Dermis blood vessel endothelial cell (primary cell): ENCODE measurements at places on chromosomes 11 and 22. TPM values are rescaled to one million over a fixed set of nuclear protein-coding genes. Genes with fewer than 3 reads are reported as not detected.

PLAAT5 gene
- total RNA-seq = not detected in 2 replicates

PEX26 gene
- 24.8 and 37.6 TPM in 2 replicates for total RNA-seq

HARBI1 gene
- 3.7 and 5.8 TPM in 2 replicates for total RNA-seq

MIAT gene
- 0.19 and 0.34 TPM in 2 replicates for total RNA-seq

YPEL1 gene
- total RNA-seq = 5.1 and 7.8 TPM in 2 replicates

DLG2 gene
- total RNA-seq = 0.17 and 0.51 TPM in 2 replicates

SNU13 gene
- total RNA-seq = 74.9 and 77.6 TPM in 2 replicates

MMP12 gene
- total RNA-seq = not detected in 2 replicates

C11orf52 gene
- total RNA-seq = 0.17 and 0.47 TPM in 2 replicates

CHADL gene
- 1.1 and 2.0 TPM in 2 replicates for total RNA-seq

MB gene
- not detected in 2 replicates for total RNA-seq

OR51I1 gene
- not detected in 2 replicates for total RNA-seq

PARVA gene
- total RNA-seq = 25.5 and 41.7 TPM in 2 replicates

TCN1 gene
- 0.17 TPM in 1 of 2 replicates, not detected in the other for total RNA-seq

UPK2 gene
- total RNA-seq = not detected in 2 replicates

ZP1 gene
- total RNA-seq = not detected in 2 replicates

OVOL1 gene
- total RNA-seq = not detected in 2 replicates

TMEM132A gene
- total RNA-seq = 99.5 and 112 TPM in 2 replicates

ALDH3B1 gene
- 0.65 and 0.68 TPM in 2 replicates for total RNA-seq

ANO5 gene
- under 0.01 and 0.09 TPM in 2 replicates for total RNA-seq

PPFIBP2 gene
- 2.2 and 3.2 TPM in 2 replicates for total RNA-seq

C11orf16 gene
- total RNA-seq = not detected in 2 replicates

MUC15 gene
- total RNA-seq = not detected in 2 replicates

NUCB2 gene
- 57.2 and 77.1 TPM in 2 replicates for total RNA-seq

PHOX2A gene
- not detected in 2 replicates for total RNA-seq

UBQLNL gene
- total RNA-seq = 0.05 TPM in 1 of 2 replicates, not detected in the other

KCTD14 gene
- total RNA-seq = 0.51 and 1.1 TPM in 2 replicates

PNPLA5 gene
- total RNA-seq = not detected in 2 replicates

DEUP1 gene
- not detected in 2 replicates for total RNA-seq

SNX32 gene
- 0.17 and 0.33 TPM in 2 replicates for total RNA-seq

ST14 gene
- 0.14 and 0.34 TPM in 2 replicates for total RNA-seq

CCND1 gene
- 445 and 452 TPM in 2 replicates for total RNA-seq

SCGB1A1 gene
- not detected in 2 replicates for total RNA-seq

FAM111A gene
- 87.0 and 103 TPM in 2 replicates for total RNA-seq

CRACR2B gene
- total RNA-seq = 27.5 and 29.8 TPM in 2 replicates

SCO2 gene
- 2.3 and 5.6 TPM in 2 replicates for total RNA-seq

CD3G gene
- not detected in 2 replicates for total RNA-seq

KLHL35 gene
- 0.85 and 1.5 TPM in 2 replicates for total RNA-seq

HIRA gene
- 20.4 and 34.4 TPM in 2 replicates for total RNA-seq

DCPS gene
- total RNA-seq = 6.6 and 11.4 TPM in 2 replicates

PTGDR2 gene
- total RNA-seq = 0.05 TPM in 1 of 2 replicates, not detected in the other

UVRAG gene
- total RNA-seq = 75.3 and 98.2 TPM in 2 replicates

PATE4 gene
- total RNA-seq = not detected in 2 replicates

CRYBB3 gene
- total RNA-seq = 0.19 TPM in 1 of 2 replicates, not detected in the other

MMP27 gene
- total RNA-seq = not detected in 2 replicates

APOBEC3F gene
- total RNA-seq = 2.7 and 4.8 TPM in 2 replicates

PANX3 gene
- not detected in 2 replicates for total RNA-seq

B3GAT3 gene
- total RNA-seq = 16.2 and 18.2 TPM in 2 replicates

OPCML gene
- total RNA-seq = not detected in 2 replicates

PYGM gene
- total RNA-seq = 0.23 and 0.34 TPM in 2 replicates

CSF2RB gene
- 7.1 and 9.2 TPM in 2 replicates for total RNA-seq

AIFM3 gene
- 0.05 and 0.17 TPM in 2 replicates for total RNA-seq

C11orf42 gene
- not detected in 2 replicates for total RNA-seq

SAA4 gene
- not detected in 2 replicates for total RNA-seq

XPNPEP3 gene
- total RNA-seq = 5.3 and 9.6 TPM in 2 replicates

HEPACAM gene
- total RNA-seq = under 0.01 TPM in 1 of 2 replicates, not detected in the other

MMP13 gene
- not detected in 2 replicates for total RNA-seq

UBQLN3 gene
- total RNA-seq = not detected in 2 replicates

CD6 gene
- total RNA-seq = not detected in 2 replicates

SMTNL1 gene
- total RNA-seq = not detected in 2 replicates
